ENCODE measurements at places on chromosomes 11 and 22.

GRCh38 chr11:126716456-126717083 is 284.0 kb downstream of the KIRREL3 start:
- no peak for DNase-seq

- DNase-seq, result no peak
These were observed 10.1 kb downstream of the MTFP1 start for GRCh38 chr22:30435674-30436126.

- DNase-seq, result no peak
These were observed 5.5 kb downstream of the YDJC start for GRCh38 chr22:21624120-21624879.

DNA sequence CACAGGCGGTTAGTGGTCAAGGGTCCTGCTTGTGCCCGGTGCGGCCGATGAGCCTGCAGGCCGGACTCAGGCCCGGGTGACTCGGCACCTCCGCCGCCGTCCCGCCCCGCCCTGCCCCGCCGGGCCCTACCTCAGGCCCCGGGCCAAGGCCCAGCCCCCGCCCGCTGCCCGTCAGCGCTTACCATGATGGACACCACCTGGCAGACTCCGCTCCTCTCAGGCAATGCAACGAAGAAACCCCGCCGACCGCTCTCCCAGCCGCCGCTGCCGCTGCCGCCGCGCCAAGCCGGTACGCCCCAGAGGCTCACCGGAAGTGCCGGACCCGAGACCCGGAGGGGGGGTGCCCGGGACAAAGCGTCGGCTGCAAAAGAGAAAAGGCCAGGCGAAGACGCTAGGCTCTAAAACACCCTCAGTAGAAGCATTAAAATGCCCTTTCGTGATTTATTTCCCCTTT is at the start of gene UFD1:
Gene UFD1 (minus strand): TSS at position 293 of the 454 bp plus-strand sequence. CDS start 108 bp downstream, at position 185.
- DNase-seq, result peak; percentile 93

DNA sequence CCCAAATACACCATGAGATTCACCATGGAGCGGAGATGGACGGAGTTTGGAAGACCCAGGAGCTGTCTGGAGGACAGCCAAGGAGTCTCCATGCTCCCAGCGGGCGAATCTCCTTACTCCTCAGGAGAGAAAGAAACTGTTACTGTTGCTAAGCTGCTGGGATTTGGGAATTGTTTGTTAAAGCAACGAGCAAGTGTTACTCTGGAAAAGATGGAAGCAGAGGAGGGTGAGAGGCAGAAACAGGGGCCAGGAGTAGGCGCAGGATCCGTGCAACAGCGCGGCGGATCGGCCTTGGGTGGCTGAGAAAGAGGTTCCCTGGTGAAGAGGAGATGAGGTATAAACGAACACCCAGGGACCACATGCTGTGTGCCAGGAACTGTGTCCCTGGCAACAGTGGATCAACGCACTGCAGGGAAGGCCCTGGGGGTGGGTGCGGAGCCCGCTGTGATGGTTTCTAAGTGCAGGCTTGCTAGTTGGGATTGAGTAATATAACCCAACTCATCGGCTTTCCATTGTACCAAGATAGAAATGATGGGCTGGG is 1436.4 kb downstream of the BRD1 start:
- no peak for DNase-seq
